ENCODE measurements at places on chromosomes 16 and 17.

GRCh38 chr17:29621751-29622194 is 939 bp downstream of the CORO6 start:
- DNase-seq, result no peak

DNA sequence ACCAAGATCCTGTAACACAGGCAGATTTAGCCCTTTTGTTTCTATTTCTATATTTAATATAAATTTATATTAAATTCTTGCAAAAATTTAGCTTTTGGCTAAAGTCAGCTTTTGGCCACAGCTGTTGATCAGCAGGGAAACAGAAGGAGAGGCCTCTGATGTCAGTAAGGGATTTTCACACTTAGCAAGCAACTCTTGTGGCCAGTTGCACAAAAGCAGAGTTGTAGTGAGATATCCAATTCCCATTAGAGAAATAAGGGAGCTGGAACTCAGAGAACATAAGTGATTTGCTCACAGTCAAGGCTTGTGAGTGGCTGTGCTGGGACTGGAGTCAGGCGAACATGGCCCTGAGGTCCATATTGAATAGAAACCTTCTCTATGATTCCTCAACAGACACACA is 16.7 kb upstream of the HEATR6 start:
- no peak for DNase-seq

DNA sequence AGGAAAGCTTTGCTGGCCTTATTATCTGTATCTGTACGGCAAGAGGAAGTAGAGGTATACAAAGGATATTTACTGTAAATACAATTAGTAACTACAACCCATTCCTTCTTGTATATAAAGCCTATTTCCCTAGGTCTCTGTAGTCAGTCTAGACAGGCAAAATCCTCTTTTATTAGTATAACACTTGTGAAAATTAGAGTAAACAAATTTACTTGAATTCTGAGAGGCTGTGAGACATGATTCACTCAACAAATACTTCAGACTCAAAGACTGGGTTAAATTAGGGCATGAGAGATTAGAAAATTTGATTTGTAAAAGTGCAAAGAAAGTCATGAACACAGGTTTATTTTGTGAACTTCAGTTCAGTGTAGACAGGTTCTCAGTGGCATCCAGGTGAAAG is 30.9 kb upstream of the CDH8 start:
- DNase-seq, result no peak

GRCh38 chr16:84074721-84075120 is 32.1 kb upstream of the SLC38A8 start:
- DNase-seq, result no peak

- DNase-seq, result no peak
Observed at GRCh38 chr17:81570964-81571363, 18.8 kb upstream of the FAAP100 start.

GRCh38 chr17:21545064-21545463 is 147.3 kb upstream of the KCNJ18 start:
- no peak for DNase-seq

GRCh38 chr17:76142585-76143041 is 1.6 kb upstream of the FOXJ1 start:
- no peak for DNase-seq

GRCh38 chr17:54620399-54620978 is 280.2 kb upstream of the TOM1L1 start:
- no peak for DNase-seq

DNA sequence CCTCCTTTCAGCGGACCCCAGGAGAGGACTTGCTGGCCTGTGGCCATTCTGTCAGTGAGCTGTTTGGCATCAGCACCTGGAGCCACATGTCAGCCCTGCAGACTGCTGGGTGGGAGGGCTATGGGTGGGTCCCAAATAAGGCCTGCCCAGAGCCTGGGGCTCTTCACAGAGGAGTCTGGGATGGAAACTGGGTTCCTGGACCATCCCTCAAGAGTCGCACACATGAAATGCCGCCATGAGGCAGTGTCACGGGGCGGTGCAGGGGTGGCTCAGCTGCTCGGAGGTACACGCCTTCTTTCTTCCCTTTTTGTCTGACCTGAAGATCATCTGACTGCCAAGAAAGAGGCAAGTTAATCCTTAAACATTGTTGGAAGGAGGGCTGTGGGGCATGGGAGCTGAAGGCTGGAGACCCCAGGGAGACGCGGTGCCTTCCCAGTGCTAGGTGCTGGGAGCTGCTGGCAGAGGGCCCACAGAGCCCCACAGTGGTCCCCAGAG is 14.8 kb downstream of the MPRIP start:
- no peak for DNase-seq

- no peak for DNase-seq
Observed at GRCh38 chr16:20051147-20051546, 22.5 kb downstream of the GPR139 start.

DNA sequence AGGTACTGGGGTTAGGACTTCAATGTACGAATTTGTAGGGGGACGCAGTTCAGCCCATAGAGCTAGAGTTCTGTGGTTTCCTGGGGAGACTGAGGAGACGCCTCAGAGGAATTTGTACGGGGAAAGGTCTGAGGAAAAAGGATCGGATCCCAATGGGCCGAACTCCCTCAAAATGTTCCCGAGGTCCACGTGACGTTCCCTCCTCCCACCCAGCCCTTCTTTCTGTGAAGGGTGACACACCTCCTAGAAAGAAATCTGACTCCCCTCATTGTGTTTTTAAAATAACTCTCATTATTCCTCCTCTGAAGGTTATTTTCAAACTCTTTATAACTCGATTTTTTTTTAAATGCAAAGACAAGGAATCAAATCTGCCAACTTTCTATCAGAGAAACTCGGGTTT is 8.6 kb downstream of the RGS9 start:
- no peak for DNase-seq

DNA sequence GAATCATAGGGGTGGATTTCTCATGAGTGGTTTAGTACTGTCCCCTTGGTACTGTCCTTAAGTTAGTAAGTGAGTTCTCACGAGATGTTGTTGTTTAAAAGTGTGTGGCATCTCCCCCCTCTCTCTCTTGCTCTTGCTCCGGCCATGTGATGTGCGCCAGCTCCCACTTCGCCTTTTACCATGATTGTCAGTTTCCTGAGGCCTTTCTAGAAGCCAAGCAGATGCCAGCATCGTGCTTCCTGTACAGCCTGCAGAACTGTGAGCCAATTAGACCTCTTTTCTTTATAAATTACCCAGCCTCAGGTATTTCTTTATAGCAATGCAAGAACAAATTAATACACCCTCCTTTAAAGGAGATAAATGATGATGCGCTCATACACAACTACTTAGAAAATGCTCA is 50.1 kb upstream of the NACA2 start:
- no peak for DNase-seq

- no peak for DNase-seq
Observed at GRCh38 chr16:51734220-51734619, 583.1 kb upstream of the SALL1 start.

DNA sequence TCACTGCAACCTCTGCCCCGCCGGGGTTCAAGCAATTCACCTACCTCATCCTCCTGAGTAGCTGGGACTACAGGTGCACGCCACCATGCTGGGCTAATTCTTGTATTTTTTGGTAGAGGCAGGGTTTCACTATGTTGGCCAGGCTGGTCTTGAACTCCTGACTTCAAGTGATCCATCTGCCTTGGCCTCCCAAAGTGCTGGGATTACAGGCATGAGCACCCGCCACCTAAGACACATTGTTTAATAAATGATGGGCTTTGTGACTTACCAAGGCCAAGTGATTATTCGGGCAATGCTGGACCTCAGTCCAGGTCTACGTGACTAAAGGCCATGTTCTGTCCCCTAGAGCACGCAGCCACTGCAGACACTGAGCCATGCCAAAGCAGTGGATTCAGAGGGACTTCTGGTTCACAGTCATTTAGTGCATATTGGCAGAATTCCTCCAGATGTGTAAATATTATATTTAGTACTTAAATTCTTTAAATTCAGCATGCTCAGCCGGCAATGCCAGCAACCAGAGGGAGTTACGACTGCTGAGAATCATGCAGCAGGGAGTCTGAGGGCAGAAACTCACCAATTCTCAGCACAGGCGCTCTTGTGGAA is 4.8 kb upstream of the ERCC4 start:
- DNase-seq, result no peak

- no peak for DNase-seq
Observed at GRCh38 chr16:84332975-84333684, 35.2 kb upstream of the ATP2C2 start.

- DNase-seq, result no peak
Observed at GRCh38 chr17:35717475-35717874, 14.0 kb upstream of the RASL10B start.

DNA sequence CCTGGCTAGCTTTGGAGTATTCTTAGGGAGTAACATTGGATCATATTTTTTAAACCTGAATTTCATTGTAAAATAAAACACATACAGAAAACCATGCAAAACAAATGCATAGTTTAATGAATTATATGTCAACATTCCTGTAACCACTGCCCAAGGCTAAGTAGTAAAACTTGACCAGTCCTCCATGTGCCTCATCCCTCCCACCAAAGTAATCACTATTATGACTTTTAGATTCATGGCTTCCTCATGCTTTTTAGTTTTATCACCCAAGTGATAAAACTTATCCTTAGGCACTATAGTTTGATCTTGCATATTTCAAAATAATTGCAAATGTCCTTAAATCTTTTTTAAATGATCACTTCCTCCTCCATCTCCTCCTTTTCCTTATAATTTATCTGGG is 20.4 kb downstream of the PRKCA start:
- DNase-seq, result no peak

GRCh38 chr17:47785538-47786123 is 36.0 kb downstream of the OSBPL7 start:
- DNase-seq, result no peak

DNA sequence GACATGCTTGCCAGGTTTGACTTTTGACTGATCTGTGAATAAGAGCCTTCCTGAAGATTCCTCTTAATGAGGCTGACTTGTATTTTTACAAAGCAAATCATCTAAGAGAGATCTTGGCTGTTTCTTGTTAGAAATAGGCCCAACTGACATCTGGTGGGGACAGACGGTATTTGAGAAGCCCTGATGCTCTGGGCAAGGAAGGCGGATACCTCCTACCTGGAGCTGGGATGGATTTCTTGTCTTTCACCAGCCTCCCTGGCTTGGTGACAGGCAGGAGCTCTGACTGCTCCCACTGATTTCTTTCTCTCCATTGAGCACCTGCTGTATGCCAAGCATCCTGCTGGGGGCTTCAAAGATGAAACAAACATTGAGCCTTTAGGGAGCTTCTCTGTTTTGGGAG is 40.4 kb downstream of the AKAP1 start:
- no peak for DNase-seq

GRCh38 chr17:1576500-1576899 is 13.9 kb upstream of the PITPNA start:
- DNase-seq, result no peak

DNA sequence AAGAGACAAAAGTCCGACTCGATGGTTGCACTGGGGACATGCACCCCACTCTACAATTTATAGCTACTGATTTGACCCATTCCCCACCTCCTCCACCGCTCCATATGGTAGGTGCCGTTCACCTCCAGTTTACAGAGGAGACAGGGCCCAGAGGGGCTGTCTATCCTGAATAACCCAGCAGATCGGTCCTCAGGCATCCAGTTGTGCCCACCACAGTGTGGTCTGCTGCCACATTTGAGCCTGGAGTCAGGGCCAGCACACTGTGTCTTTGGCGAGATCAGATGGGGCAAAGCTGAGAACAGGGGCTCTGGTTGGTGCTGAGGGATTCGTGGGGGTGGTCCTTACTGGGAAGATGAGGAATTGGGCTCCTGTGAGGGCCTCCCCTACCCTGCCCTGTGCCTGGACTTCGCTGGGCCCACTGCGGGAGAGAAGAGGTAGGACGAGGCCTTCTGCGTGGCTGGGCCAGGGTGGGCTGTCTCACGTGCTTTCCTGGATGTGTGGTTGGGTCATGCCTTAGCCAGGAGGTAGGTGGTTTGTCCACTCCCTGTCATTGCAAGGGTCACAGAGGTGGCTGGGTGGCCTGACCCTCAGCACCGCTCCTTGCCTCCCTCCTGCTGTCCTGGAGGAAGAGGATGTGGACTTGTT is 2.8 kb downstream of the ADCY7 start:
- DNase-seq, result no peak

- no peak for DNase-seq
Observed at GRCh38 chr16:47284999-47285398, 141.3 kb upstream of the NETO2 start.

DNA sequence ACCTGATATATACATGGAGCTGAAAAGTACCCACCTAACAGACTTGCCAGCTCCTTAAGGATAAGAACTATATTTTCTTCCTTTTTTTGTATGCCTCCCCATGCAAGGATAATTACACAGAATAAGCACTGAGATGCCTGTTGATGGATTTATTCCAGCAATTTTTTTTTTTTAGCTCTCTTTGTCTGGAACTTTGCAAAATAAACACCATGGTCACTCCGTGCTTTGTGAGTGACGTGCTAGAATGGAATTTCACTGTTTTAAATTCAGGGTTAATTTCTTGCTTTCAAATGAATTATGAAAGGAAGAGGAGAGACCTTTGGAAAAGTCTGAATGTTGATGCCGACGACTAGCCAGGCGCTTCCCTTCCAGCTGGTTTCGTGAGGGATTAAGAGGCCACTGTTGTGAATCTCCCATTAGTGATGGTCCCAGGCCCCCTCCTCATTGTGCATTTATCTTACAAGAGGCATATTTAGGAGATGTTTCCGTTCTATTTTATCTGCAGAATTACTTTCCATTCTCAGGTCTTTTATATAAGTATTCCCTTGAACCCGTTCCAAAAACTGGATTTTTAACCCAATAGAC is 529.1 kb downstream of the WWOX start:
- DNase-seq, result no peak

DNA sequence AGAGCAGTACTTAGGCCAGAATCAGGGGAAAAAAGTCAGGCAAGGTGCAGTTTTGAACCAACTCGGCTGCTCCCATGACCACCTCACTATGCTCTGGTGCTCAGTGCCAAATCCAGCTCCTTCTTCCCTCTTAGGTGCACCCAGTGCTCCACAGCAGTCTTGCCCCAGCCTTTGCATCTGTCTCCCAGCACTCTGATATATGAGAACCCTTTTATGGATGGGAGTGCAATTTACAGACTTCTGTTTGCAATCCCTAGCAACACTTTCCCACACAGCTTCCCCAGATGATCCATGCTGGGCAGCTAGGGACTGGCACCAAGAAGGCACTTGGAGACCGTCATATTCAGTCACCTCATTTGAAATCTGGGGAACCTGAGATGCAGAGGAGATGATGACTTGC is 267.9 kb upstream of the CCL2 start:
- DNase-seq, result no peak

- DNase-seq, result no peak
Observed at GRCh38 chr16:67112591-67113399, 3.1 kb downstream of the PHAF1 start.

- no peak for DNase-seq
Observed at GRCh38 chr17:55737976-55738501, 12.8 kb upstream of the PCTP start.
